RCC 7860 (cell line): ENCODE measurements at places on chromosomes 11 and 22.

- no peak for DNase-seq
Measured at GRCh38 chr22:45429981-45430775, 16.7 kb downstream of the RIBC2 start.

DNA sequence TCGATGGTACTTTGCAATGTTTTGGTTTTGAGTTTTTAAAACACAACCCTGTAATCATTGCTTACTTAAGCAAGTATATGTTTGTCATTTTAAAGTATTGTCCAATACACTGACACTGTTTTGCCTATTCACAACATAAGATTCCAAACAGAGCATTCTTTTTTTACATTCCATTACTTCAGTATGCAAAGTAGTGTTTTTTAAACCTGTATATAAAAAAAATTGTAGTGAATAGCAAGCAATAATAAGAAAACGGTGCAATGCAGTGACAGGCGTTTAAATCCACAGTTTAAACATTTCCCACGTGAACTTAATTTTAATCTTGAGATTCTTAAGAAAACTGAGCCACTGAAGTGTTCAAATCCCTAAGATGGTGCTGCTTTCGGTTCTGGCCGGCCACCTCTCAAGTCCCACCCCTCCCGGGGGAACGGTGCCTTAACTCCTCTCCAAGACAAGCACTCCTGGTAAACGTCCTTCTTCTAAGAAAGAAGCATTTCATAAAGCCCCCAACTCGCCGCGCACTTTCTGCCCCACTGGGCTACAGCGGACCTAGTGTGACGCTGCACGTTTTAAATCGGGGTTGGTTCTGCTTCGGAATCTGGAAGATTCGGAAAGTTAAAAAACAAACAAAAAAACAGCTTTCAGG is 2.9 kb downstream of the PGR start:
- DNase-seq, result no peak

GRCh38 chr22:45991098-45991497 is 14.1 kb upstream of the WNT7B start:
- no peak for DNase-seq

- no peak for DNase-seq
Measured at GRCh38 chr11:105265845-105266244, 126.3 kb upstream of the CARD18 start.

DNA sequence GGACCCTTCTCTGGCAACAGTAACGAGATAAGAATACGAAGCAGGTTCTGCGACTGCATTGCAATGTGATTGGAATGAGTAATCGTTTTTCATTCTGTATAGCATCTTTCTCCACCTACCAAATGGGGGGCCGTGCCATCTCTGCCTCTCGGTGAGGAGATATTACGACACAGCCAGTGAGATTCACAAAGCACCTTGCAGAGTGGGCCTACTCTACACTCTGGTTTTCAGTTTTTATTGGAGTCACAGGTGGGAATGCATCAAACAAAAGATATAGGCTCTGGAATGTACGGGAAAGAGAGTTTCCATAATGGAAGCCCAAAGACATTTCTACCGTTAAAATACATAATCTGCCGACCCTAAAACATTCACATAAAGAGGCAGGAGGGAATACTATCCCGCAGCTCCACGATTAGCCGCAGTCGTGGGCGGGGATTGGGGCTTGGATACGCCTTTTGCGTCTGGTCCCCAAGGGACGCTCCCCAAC is 423 bp upstream of the RTN3 start:
- no peak for DNase-seq

GRCh38 chr11:62575156-62575555 is 1.5 kb upstream of the EEF1G start:
- DNase-seq, result no peak

GRCh38 chr11:43493431-43493830 is 134.7 kb downstream of the TTC17 start:
- DNase-seq, result no peak

DNA sequence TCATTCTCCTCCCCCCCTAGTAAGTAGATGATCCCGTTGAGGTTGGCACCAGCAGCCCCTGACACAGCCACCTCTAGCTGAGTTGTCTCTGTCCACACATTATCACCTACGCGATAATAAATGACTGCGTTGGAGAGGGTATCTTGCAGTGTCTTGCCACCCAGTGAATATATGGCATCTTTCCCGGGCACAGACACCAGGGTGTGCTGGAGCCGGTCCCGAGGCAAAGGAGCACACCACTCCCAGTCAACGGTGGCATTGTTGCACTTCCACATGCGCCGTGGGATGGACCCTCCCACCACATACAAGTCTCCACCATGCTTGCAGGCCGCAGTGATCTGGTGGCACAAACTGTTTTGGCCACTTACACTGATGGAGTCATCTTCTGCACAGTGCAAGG is 5.4 kb downstream of the KBTBD4 start:
- DNase-seq, result no peak

DNA sequence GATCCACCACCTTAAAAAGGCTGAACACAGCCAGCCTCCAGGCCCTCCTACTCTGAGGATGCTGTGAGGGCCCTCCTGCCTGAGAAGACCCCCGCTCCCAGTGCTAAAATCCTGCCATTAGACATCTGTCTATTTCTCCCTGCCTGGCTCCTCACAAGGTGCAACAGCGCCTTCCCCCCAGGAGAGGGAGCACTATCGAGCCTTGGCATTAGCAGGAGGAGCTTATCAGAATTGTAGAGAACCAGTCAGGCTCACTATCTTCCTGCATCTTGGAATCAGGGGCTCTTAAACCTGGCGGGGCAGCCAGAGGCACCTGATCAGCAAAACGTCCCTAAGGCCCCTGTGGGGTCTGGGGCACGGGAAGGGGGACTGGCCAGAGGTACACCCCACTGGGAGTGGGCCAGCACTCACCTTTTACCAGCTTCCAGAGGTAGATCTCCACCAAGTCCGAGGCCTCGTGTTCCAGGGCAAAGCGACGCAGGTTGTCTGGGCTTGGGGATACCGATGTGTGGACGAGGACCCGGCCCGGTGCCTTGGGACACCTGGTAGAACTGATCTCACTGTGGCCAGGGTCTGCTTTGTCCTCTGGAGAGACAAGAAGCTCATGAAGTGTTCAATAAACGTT is 28.7 kb downstream of the CHRDL2 start:
- peak; percentile 52 for DNase-seq

- no peak for DNase-seq
Measured at GRCh38 chr11:93958991-93959390, 62.2 kb upstream of the HEPHL1 start.

GRCh38 chr11:103368145-103368544 is 258.9 kb downstream of the DYNC2H1 start:
- DNase-seq, result no peak

GRCh38 chr11:107331728-107332127 is 125.9 kb downstream of the CWF19L2 start:
- no peak for DNase-seq

GRCh38 chr22:22878801-22879674 is 8.6 kb upstream of the IGLL5 start:
- no peak for DNase-seq

DNA sequence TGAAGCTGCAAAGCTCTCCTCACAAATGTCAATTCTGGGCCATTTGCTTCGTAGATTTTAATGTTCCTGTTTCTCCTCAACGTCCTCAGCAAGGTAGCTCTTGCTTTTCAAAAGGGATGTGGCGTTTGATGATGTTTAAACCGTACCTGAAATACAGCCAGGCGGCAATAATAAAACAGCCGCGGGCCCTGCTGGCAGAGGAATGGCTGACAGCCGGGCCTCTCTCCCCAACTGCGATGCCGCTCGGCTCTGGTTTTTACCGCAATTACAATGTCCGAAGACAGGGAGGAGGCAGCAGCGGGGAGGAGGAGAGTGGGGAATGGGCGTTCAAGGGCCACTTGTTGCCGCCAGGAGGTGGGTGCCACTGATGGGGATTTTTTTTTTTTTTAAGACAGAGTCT is 27.5 kb downstream of the MACROD1 start:
- no peak for DNase-seq

DNA sequence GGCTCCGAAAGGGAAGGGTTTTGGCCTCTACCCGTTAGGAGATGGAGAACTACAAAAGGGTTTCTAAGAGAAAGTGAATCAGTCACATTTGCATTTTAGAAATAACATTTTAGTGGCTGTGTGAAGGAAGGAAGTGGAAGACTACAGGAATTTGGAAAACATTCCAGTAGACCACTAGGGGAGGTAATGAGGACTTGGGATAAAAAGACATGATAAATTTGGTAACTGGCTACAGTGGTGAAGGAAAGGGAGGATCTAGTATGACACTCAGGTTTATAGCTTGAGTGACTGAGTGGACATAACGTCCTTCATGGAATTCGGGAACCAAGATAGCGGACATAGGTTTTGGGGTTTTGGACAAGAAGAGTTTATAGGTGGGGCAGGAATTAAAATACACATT is 7.0 kb upstream of the RRM1 start:
- no peak for DNase-seq

- DNase-seq, result no peak
Measured at GRCh38 chr11:130237282-130238006, 77.3 kb downstream of the ZBTB44 start.

DNA sequence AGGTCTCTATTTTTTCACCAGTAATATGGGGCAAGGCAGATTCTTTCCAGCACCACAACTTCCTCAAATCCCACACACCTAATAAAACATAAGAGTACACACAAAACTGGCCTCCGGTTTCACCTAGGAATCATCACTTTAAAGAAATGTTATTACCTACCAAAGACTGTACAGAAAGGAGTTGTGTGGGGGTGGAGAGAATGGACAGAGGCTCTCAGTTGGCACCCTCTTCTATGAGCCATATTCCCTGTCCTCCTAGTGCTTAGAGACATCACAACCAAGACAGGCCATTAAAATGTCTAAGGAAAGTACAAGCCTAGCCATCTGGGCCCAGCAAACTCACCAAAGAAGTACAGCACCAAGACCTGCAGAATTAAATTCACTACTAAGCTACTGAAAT is 56.1 kb downstream of the RBFOX2 start:
- DNase-seq, result no peak

DNA sequence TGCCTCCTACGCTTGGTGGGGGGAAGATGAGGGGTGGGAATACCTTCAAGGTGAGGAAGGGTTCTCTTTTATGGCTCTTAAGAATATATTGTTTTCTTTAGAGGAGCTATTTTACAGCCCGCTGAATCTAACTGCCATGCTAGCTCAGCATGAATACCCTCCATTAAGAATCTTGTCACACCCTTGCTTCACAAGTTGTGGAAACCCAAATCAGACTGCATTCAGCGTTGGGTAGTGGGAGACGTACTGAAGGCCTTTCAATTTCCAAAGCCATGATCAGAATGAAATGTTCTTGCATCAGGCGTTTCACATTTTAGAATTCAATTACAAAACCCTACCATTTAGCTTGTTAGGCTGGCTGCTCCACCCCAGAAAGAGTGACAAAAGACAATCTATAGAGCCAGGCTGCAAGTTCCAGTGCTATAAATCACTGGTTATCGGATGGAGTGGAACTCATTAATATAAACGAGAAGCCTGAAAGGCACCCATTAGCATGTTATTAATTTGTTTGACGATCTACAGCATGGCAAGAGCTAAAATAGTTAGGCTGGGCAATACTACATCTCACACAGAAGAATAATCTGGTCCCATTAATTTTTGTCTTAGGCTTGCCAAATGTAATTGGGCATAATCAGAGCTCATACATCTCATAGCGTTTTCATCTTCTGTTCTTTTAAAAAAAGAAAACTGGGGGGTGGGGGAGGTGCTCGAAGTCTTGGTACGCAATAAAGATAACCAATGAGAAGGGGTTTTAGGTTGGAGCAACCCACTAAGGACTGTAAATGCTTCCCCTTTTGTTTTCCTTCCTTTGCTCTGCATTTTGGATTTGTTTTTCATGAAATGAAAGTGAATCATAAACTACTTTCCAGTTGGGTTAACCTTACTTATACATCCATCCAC is 57.5 kb downstream of the ABTB2 start:
- DNase-seq, result no peak

DNA sequence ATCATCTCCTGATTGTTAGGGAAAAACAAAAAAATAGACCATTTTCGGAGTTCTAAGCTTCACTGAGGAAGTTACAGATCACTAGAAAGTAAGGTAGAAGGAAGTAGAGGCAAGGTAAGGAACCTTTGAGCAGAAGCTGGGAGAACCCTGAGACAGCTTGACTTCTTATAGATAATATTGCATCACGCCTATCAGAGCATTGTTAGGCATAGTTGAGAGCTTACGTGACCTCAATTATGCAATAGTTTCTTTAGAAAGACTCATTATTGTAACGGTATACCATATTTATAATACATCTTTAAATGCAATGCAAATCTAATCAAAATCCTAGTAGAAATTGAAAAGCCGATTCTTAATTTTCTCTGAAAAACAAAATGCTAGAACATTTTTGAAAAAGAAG is 4.9 kb downstream of the TBRG1 start:
- DNase-seq, result no peak

DNA sequence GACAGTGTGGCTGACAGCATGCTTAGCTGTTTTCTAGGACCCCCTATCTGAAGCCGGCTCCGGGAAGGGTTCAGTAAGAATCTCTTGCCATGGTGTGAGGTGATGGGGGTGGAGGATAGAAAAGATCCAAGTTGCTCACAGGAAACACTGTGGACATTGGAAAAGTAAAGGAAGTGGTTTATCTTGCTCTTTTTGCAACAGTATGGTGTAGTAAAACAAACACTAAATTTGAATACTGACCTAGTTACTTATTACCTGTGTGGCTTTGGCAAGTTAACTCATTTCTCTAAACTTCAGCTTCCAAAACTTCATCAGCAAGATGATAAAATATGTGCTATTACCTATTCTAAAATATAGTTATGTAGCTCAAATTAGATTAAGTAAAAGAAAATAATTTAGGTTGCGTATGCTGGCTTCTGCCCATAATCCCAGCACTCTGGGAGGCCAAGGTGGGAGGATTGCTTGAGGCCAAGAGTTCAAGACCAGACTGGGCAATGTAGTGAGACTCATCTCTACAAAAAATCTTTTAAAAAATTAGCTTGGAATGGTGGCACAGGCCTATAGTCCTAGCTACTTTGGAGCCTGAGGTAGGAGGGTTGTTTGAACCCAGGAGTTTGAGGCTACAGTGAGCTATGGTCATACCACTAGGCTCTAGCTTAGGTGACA is 51.6 kb upstream of the APOA1 start:
- DNase-seq, result peak; percentile 21

GRCh38 chr11:2534957-2535672 is 90.3 kb downstream of the KCNQ1 start:
- DNase-seq, result no peak

GRCh38 chr22:29727131-29727523 is 7.3 kb downstream of the CABP7 start:
- peak; percentile 5 for DNase-seq

GRCh38 chr11:22173532-22173931 is 19.4 kb upstream of the ANO5 start:
- DNase-seq, result no peak

DNA sequence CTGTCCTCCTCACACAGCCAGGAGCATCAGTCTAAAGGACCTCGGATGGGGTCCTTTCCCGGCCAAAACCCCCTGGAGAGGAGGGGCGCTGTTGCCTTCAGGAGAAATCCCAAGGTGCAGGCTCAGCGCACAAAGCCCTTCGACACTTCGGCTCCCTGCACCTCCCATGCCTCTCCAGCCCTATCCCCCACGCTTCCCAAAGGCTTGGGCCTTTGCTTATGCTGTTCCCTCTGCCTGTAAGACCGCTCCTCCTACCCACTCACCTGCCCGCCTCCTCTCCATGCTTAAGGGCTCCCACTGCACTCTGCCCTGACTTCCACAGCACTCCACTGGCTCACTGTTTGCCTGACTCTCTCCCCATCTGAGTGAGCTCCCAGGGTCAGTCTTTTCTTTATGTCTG is 13.5 kb downstream of the SLC15A3 start:
- no peak for DNase-seq
